ENCODE measurements at places on chromosomes 12 and 14.

DNA sequence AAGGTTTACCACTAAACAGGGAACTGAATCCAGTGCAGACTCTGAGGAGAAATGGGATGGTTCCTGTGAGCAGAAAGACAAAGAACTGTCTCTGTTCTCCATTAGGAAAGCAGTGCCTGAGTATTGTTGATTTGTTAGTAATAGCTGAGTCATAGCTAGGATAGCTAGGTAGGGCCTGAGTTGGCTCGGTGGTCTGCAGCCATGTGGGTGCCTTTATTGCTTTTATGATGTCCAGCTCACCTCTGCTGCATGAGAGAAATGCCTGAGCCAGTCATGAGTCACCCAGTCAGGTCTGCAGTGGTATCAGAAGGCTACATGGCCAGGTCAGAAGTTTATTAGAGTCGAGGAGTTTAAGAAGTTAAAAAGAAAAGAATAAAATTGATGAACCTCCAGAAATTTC lies 24.2 kb downstream of the TRHDE start:
- no peak for DNase-seq

DNA sequence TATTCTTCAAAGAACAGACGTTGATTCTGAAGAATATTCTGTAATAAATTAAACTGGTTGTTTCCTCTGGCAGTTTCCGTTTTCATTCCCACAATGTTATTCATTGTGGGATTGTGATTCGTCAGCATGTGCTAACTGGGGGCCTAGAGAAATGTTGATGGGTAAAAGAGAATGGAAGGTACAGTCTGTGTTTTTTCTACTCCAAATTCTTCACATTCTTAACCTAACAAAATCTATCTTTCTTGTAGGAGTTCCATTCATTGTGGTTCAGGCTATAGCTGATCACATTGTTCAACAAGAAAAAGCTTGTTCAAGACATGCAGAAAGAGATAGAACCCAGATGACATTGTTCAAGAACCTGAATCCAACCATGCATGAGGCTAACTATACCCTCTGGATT lies 5.9 kb downstream of the CD163 start:
- no peak for DNase-seq

DNA sequence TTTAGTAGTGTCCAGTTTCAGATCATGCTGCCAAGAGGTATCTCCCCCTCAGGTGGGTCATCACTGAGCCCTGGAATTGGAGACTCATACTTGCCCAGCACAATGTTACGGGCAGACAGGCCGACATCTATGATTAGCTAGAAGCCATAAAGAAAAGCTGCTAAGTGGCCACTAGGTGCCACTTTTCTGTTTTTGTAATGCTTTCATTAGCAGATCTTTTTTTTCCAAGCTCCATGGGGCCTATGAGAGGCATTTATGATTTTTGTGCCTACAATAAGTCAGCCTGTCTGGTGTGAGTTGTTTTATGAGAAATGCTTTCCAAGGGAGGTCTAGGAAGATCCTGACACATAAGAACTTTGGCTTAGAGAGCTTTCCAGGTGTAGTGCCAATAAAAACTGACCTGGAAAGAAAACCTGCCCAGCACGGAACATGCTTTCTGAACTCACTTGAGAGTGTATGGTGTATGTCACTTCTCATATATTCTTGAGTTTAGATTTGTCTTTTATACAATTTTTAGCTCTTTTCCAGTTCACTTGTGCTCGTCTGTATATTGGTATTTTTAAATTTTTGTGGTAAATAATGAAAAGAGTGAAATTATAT lies 21.8 kb upstream of the SMCO2 start:
- DNase-seq, result no peak

DNA sequence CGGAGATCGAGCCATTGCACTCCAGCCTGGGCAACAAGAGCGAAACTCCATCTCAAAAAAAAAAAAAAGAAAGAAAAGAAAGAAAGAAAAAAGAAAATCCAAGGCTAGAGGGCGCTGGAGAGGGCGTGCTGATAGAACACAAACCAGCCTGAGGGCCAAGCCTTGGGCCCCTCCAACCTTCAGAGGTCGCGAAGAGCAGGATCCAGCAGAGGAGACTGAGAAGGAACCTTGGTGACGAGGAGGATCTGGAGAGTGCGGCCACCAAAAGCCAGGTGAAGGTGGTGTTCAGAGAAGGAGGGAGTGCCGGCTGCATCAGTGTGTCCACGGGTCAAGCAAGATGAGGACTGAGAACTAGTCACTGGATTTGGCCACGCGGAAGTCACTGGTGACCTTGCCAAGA lies 4.1 kb upstream of the DYNC1H1 start:
- DNase-seq, result no peak

- no peak for DNase-seq
These were observed 156.0 kb downstream of the EPS8 start for GRCh38 chr12:15633201-15633600.

GRCh38 chr12:116426391-116427136 lies 132.6 kb upstream of the MAP1LC3B2 start:
- no peak for DNase-seq

DNA sequence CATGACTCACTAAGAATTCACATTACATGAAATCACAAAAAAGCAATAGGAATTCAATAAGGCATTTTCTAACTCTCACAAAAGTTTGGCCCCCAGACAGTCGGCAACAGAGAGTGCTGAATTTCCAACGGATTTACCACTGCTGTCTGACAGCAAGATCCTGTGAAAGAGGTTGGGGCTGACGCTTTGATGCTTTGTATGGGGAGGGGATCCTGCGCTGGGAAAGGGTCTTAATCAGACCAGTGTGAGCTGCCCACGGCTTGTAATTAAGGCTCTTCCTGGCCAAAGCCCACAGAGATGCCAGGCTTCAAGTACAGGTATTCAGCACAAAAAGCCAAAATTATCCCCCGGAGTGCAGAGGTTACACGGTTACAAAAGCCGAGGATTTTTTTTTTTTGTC lies 66.8 kb upstream of the TMCC3 start:
- no peak for DNase-seq

DNA sequence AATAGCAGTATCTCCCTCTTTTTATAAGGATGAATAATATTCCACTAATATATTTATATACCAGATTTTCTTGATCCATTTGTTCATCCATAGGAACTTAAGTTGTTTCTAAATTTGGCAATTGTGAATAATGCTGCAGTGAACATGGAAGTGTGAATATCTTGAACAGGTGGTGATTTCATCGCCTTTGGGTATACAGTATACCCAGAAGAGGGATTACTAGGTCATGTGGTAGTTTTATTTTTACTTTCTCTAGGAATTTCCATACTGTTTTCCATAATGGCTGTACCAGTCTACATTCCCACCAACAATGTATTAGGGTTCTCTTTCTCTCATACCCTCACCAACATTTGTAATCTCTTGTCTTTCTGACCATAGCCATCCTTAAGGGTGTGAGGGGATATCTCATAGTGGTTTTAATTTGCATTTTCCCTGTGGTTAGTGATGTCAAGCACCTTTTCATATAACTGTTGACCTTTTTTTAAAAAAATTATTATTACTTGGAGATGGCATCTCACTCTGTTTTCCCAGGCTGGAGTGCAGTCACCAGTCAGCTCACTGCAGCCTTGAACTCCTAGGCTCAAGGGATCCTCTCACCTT lies 20.5 kb downstream of the PPHLN1 start:
- DNase-seq, result no peak

DNA sequence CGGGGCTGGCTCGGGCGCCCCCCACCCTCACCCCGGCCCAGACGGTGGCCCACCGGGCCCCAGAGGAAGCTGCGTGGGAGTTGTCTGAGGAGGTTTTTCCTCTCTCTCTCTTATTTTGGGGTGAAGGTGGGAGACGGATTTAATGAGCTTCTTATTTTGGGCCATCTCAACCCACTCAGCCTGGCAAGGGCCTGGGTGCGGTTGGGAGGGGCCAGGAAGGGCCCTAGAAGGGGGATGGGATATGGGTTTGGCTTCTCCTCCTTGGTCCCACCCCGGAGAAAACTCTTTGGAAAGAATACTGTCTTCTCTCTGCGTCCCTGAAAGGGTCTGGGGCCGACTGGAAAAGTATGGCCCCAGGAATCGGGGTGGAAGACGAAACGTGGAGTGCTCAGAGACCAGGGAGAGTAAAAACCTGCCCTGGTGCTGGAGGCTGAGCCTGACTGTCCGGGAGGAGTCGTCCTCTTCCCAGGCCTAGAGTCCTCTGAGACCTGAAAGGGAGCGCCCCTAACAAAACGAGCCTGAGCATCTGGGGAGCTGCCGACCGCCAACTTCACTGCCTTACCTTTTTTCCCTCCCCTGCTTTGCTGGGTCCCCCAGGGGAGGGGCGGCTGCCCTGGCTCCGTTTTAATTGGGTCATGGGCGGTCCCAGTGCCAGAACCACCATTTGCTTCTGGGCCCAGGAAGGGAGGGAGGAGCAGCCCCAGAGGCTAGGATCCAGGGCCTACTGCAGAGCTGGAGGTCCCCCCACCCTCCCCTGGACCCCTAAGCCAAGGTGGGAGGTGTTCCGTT lies 1.6 kb downstream of the MMP14 start:
- no peak for DNase-seq

DNA sequence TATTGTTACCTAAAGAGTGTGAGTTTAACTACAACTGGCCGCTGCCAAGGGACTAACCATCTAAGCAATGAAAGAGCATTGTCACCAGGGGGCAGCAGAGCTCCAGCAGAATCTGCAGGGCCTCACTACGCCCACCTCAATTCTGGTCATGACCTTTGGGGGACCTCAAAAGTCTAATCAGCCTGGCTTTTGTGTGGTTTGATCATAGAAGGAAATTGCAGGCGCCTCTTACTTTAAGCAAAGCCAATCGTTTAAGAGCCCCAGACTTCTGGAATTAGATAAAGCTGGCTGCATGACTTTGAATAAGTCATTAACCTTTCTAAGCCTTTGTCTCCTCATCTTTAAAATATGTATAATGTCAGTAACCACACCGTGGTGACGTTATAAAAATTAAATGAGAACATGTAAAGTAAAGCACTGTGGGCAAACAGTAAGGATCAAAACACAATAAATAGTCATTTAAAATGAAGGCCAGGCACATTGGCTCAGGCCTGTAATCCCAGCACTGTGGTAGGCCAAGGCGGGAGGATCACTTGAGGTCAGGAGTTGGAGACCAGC lies 58.6 kb downstream of the TBX3 start:
- DNase-seq, result peak; percentile 2

GRCh38 chr14:33491112-33491511 lies 459.8 kb downstream of the EGLN3 start:
- no peak for DNase-seq

DNA sequence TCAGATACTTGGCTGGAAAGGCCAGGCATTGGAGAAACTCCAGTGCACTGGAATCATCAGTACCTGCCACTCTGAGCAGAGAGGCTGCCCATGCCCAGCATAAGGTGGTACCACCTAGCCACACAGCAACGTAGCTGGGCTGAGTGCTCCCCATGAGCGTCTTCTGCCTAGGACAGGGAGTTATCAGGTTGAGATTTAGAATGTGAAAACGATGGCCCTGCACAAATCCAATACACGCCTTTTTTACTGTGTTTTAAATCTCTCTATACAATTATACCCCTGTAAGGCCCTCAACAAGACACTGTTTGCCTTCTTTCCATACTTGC lies 66.7 kb upstream of the PTGR2 start:
- DNase-seq, result no peak

- DNase-seq, result no peak
These were observed 262.7 kb upstream of the ALG10B start for GRCh38 chr12:38053655-38054464.

- no peak for DNase-seq
These were observed 483.2 kb downstream of the APAF1 start for GRCh38 chr12:99128246-99128802.

GRCh38 chr12:106648736-106649135 lies 65.9 kb downstream of the RFX4 start:
- no peak for DNase-seq
